ENCODE measurements at places on chromosomes 16 and 17.

- peak; percentile 90 for DNase-seq
Observed at GRCh38 chr16:58755989-58756649, 22.0 kb upstream of the GOT2 start.

DNA sequence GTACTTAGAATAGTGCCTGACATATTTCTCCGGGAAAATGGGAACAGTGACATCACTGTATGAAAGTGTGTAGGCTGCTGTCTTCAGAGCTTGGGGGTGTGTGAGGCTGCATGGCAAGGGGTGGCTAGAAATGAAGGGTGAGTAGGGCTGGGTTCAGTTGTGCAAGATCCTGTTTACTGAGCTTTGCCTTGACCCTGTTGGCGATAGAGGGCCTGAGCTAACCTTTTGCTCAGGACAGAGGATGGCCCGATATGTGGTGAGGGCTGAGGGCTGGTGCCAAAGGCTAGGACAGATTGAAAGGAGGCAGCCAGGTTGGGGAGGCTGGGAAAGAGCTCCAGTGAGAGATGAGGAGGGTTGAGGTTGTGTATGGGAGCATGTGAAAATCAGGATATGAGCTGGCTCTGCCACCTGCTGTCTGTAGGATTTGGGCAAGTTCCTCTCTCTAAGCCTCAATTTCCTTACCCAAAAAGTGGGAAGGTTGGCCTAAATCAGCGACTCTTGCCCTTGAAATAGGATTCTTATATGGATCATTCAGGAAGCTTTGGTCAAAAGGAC is 6.0 kb upstream of the CCL1 start:
- no peak for DNase-seq

GRCh38 chr16:85072947-85073346 is 39.3 kb downstream of the CIBAR2 start:
- no peak for DNase-seq

DNA sequence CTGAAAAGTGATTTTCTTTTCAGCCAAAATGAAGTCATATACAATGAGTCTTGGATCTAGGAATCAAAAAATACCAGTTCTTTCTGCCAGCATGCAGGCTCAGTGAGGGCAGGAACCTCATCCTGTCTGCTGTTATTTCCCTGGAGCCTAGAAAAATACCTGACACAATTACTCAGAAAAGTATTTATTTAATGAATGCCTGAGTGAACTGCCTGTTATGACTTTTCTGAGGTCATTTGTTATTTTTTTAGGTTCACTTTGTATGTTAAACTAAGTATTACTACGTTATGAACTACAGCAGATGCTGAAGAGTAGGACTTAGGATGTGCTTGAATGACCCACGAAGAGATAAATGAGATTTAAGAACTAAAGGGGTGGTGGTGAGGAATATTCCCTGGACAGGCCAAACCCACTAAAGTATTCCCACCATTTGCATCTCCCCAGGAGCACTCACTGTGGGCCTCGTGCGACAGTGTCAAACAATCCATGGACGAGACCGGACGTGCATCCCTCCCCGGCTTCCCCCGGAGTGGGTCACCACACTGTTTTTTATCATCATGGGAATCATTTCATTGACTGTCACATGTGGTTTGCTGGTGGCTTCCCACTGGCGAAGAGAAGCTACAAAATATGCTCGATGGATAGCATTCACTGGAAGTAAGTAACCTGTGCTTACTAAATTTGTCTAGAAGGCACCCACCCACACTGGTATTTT is 17.1 kb upstream of the VWA3A start:
- DNase-seq: no peak

DNA sequence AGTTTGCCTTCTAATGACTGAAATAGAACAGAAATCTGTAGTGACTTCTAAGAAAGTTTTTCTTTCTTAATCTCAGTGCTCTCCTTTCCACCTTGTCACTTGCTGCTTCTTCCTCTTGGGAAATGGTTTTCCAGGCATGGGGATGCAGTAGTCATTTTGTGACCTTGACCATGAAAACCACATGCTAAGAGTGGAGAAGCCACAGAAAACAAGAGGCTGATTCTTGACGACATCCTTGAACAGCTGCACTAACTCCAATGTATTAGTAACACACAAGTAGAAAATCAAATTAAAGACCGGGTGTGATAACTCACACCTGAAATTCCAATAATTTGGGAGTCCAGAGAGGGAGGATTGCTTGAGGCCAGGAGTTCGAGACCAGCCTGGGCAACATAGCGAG is 15.5 kb upstream of the USP31 start:
- DNase-seq: no peak

DNA sequence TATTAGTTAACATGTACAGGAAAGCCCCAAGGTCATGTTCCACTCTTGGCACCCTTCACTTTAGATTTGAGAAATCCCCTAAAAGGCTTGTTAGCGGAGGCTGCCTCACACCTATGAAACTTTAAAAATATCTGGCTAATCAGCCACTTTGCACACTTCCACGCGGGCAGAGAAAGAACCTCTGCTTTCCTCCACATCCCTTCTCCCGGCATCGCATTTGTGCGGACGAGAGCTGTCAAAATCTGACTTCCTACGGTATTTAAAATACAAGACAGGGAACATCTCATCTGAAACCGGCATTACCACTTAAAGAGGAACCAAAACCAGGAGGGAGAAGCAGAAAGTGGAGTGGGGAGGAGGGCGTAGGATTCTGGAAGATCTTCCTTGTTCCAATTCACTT is 422.3 kb downstream of the TMEM114 start:
- DNase-seq: no peak

All from activated effector memory CD4-positive, alpha-beta T cell treated with anti-CD3 and anti-CD28 coated beads, Interleukin-2, amount 50 U/mL, for 16 hours (primary cell).